ENCODE measurements at places on chromosomes 4 and X.

- no peak for DNase-seq
Observed at GRCh38 chr4:30005995-30006394, 714.2 kb upstream of the PCDH7 start.

DNA sequence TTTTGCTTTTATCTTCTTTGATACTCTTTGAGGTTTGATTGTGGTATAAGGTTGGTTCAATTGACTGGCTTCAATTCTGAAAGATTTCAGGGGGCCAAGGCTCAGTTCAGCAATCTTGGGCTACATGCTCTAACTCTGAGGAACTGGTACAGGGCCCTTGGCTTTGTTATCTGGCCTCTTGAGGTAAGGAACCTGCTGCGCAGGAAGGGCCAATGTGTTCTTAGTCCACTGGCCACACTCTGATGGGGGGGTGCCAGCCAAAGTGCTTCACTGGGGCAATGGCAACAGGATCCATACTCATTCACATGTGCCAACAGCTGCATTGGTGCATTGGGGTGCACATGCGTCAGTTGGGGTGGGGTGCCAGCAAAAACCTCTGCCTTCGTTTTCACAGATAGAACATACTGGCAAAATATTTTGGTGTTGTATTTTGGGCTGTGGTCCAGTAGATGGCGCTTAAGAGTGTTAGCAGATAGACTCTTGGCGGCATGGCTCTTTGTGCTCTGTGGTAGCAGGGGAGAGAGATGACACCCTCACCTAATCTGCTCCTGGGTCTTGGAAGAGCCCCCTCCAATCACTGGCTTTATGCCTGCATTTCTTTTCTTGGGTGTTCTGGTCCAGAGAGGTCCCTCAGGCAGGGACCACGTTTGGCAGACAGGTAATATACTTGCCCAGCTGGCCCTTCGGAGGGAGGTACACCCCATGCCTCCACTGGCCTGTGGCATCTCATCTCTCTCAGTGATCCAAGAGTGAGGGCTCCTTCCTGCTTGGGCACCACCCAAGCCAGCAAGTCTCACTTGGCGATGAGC lies 42.9 kb downstream of the NDST3 start:
- DNase-seq = no peak

DNA sequence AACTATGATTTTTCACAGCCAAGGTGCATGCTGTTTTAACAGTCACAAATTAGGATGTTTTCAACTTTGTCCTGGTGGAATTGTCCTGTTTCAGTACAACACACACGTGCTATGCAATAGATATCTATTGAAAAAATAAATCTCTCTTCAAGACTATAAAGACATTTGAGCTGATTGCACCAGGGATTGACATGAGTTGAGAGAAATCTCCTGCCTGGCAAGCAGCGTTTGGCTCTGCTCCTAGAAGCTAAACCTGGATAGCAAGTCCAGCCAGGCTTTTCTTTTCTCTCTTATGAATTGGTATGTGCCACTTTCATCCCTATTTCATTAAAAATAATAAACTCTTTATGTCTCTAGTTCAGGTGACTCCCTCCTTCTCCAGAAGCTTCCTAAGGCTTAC lies 16.6 kb upstream of the NPNT start:
- DNase-seq = no peak

- no peak for DNase-seq
Observed at GRCh38 chr4:48649505-48649904, 130.6 kb downstream of the FRYL start.

DNA sequence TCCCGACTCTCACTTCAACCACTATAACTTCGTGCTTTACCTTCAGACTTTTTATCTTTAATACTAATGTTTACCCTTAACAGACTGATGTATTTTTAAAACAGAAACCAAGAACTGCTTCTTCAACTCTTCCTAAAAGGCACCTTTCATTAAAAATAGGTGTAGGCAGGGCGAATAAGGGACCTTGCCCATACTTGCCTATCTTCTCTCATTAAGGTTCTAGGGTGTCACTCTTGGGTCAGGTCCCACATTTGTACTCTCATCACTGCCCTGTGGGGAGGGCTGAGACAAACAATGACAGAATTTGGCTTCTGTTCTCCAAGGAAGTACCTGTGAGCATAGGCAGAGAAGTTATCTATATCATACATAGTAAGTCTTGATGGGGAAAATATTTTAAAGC lies 69.7 kb downstream of the ANKRD50 start:
- DNase-seq = no peak

DNA sequence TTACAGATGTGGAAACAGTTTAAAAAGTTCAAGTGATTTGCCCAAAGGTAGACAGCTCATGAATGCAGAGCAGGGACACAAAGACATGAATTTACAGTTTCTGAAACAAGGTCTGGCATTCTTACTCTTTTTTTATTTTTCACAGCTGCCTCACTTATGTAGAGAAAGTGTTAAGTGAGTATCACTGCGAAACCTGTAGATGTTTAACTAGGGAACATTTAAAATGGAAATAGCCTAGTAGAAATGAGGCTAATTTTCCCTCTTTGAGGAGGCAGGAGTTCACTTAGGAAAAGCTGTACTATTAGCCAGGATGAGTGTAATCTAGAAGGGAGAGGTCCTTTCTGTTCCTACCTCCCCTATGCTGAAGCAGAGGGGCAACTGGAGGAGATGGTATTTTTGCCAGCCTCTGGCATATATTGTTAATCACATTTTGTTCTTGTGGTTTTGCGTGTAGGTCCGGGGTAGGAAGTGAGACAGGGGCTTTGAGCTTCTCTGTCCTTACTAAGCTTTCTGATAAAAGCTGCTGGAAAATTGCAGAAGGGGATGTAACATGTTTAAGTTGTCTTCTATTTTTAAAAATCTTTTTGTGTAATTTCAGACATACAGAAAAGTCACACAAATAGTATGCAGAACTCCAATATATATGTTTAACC lies 492.8 kb upstream of the NR3C2 start:
- no peak for DNase-seq

DNA sequence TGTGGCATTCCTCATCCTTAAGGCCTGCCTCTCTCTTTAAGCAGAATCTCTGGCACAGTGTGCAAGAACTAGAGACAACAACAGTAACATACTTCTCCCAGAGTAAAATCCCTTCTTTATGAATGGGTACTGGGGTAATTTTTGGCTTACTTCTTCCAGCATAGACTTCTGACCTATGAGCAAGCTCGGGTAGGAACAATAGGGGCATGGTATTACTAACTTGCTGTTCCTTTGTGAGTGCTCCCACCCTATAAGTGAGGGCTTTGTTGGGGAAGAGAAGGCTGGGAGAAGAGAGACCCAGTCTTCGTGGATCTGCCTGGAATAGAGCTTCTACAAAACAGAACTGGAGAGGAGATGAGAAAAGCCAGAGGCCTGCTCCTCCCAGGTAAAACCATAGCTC lies 30.2 kb downstream of the CLDN2 start:
- DNase-seq = no peak

DNA sequence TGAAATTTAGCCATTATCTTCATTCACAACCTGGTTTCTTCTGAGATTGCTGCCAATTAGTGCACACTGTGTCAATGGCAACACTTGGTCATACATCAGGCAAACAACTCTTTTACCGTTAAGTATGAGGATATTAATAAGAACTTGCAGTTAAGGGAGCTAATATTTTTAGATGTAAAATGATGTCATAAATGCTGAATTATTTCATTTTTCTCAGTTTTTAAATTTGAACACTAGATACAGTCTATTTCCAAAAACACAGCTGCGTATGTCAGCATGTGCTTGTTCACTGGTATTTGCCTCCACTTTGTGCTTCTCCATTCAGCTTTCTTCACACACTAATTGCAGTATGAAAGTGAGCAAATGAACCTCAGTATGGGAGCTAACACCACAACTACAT lies 1.6 kb downstream of the KLHL13 start:
- no peak for DNase-seq
